ENCODE measurements at places on chromosomes 5 and 9.

DNA sequence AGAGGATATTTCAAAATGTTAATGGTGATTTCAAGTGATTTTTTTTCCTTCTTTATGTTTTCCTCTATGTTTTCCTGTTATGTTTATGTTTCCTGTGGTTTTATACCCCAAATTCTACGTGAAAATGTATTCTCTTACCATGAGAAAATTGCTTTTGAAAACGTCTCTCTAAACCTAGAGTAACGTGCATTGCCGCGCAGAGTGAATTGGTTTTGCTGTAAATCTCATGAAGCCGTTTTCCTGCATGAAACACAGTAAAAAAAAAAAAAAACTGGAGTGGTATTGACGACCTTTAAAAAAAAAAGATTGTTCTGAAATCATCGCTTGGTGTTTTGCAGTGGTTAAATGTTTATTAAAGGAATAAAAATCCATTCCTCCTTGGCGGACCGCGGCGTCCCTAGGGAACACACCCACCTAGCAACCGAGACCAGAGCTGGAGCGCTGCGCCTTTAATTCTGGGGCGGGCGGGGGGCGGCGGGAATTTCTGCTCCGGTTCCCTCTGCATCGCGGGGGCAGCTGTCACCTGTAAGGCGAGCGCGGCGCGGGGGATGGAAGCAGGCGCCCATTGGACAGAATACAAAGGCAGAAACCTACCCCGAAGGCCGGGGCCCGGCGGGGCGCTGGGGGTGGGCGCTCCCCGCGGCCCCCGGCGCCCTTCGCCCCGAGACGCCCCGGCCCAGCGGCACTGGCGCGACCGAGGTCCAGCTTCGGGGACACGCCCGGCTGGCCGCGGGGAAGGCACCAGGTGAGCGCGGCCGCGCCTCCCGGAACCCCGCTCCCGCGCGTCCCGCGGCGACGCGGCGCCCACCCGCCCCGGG, at the start of gene SOWAHA:
Gene SOWAHA, plus strand, starts transcription at position 522 of the 818 bp plus-strand sequence. CDS start 320 bp downstream, outside the sequence.
- DNase-seq = no peak

GRCh38 chr5:141330299-141331080, at the start of gene PCDHGA1:
Gene PCDHGA1 (plus strand): TSS chr5:141330514.
- peak; percentile 20 for DNase-seq

DNA sequence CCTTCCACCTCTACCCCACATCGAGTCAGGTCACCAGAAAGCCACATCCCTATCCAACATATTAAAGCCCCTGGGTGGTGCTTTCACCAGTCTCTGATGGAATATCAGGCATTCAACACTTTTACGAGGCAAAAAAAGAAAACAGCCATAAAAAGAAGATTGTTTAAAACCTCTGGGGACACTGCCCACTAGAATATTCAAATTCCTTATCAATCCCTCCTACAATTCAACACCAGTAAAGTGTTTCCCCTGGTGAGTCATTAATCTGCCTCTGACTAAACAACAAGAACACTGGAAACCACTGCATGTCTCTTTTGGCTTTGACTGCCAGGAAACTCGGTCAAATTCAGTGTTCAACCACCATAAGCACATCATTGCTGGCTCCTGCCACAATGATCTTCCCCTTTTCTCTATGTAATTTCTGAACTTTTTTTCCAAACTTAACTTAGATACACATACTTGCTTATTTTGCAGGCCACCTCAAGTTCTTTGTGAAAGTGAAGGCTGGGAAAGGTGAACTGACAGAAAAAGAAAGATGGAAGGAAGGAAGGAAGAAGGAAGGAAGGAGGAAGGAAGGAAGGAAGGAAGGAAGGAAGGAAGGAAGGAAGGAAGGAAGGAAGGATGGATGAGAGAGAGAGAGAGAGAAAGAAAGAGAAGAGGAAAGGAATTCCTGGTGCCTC, 105.3 kb downstream of the PAX5 start:
- DNase-seq = no peak

DNA sequence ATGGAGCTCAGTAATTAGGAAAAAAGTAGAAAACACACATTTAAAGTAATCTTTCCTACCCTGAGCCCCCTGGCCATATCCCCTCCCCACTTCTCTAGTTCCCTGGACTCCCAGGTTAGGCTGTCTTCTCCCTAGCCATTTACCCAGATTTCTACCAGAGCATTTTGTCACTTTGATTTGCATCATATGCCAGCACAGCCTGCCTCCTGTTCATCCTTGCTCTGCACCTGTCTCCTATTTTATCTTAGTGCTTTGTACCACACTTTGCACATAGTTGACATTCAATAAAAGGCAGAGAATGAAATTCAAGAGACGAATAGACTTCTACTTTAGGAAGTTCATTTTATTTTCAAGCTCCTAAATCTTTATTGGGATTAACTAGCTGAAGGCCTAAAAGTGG, 344.5 kb downstream of the EBF1 start:
- DNase-seq = no peak

DNA sequence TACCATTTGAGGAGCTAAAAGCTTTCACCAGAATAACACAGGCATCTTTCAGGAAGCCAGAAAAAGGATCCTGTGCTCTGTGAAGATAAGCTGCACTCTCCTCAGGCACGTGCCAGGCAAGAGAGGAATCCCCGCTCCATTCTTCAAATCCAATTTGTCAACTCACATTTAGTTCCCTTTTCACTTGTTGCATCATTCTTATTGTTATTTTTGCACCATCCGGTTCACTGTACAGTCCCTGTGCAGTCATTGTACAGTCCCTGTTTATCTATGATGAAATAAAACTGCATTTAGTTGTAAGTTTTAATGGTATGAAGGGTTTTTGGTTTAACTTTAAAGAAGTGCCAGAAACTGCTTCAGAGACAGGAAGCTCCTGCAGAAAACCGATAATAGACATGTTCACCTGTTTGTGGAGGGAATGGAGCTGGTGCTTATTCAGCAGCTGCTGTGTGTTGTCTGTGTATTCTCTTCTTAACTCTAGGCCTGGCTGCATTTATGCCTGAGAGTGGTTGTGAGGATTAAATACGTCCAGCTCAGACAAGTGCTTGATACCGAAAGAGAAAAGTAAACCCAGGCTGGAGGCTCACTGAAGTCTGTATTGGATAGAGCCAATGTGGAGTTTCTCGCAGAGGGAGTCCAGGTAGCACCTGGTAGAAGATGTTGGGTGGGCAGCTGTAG, 22.4 kb downstream of the IFNW1 start:
- no peak for DNase-seq

DNA sequence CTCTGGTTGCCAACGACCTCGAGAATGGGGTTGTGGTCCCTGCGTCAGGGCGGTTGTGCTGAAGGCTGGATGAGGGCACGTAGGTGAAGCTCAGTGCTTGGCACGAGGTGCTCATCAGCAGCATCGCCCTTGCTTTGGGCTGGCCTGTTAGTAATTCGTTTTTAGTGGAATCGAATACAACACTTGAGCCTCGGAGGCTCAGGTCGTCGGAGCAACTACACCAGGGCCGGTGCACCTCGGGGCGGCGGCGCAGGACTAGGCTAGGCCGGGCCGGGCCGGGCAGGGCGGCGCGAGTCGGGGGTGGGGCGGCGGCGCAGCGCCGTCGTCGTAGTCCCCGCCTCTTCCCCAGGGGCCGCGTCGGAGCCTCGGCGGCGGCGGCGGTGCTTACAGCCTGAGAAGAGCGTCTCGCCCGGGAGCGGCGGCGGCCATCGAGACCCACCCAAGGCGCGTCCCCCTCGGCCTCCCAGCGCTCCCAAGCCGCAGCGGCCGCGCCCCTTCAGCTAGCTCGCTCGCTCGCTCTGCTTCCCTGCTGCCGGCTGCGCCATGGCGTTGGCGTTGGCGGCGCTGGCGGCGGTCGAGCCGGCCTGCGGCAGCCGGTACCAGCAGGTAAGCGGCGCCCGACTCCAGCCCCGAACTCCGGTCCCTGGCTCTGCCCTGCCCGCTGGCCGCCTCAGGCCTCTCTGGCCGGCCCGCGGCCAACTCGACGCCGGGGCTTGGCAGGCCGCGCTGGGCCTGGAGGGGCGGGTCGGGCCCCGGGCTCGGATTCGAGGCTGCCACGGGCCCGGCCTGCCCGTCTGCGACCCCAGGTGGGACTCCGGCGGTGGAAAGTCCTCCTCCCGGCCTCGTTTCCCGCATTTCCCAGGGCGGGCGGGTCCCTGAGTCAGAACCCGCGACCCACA, at the start of gene NDFIP1:
Gene NDFIP1, plus strand, starts transcription at position 348 of the 899 bp plus-strand sequence. Its CDS starts 196 bp downstream, at position 544.
- DNase-seq = peak; percentile 74

- no peak for DNase-seq
These were observed 12.5 kb upstream of the PARP8 start for GRCh38 chr5:50653946-50654345.

GRCh38 chr9:16670791-16671190, 199.7 kb downstream of the BNC2 start:
- no peak for DNase-seq

DNA sequence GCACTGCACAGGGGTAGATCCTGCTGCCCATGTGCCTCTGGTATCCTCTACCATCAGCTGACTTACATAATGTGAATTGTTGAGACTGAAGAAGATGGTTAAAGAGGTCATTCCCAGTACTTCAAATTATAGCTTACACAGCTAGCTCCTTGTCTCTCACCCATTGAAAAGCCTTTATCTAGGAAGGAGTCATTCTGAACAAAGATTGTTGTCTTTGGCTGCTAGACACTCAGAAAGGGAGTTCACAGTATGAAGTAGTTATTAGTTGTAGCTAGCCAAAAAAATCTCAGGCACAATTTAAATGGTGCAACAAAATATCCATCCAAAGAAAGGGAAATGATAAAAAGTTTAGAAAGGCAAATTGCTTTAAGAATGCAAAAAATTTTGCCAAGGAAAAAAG, 102.0 kb upstream of the NREP start:
- DNase-seq = no peak

DNA sequence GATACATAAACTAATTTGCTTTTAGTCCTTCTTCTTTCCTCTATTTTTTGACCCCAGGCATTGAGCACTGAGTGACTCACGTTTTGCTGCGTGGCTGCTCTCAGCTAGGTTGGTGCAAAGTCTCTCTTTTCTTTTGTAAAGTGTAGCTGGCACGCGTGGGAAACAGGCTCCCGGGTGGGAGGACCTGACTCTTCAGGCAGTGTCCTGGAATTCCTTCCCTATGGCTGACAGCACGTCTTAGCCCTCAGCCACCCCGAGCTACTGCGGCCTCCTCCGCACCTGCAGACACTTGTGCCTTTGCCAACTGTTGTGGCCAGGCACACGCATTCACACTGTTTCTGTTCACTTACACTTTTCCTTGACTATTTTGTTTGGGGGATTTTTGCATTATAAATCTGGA, 877 bp upstream of the SCGB3A1 start:
- no peak for DNase-seq

DNA sequence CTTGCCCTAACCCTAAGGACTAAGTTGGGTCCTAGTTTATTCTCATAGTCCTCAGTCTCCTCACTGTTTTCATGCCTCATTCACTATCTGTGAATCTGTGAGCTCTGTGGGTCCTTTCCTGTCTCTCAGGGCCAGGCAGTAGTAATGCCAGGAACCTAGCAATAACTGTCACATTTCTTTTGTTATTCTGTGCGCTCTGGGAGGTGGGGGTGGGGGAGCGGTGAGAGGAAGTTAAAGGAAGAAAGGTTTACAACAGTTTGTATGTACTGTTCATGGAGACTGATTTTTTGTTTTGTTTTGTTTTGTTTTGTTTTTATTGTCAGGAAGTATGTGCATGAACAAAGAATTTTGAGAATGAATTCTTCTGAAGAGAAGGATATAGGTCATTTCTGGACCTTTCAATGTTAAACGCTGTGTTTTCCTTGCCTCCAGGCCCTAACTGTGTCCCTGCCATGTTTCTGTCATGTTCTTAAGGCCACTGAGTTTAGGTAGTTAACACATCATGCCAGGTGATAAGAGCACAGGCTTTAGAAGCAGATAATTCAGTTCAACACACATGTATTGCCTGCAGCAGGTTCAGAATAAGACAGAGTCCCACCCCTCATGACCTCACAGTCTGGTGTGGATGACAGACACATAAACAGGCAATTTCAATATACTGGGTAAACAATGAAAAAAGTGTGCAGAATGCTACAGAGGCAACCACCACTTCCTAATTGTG, 13.3 kb upstream of the FEM1C start:
- DNase-seq = no peak

DNA sequence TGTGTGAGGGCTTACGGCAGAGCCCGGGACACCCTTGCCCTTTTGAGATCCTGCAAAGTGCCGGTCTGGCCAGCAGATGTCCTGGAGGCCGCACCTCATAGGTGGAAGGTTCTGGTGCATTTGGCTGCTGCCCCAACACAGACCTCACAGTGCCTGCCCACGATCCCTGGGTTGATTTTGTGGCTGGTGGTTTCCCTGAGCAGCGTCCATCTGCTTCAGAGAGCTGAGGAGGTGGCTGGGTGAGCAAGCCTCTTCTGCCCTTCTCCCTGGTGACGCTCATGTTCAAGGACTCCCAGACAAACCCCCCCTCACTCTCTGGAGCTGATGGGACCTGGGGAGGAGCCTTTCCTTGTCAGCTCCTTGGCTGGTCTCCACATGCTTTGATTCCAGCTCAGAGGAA, 18.9 kb downstream of the BNIP1 start:
- DNase-seq = no peak

DNA sequence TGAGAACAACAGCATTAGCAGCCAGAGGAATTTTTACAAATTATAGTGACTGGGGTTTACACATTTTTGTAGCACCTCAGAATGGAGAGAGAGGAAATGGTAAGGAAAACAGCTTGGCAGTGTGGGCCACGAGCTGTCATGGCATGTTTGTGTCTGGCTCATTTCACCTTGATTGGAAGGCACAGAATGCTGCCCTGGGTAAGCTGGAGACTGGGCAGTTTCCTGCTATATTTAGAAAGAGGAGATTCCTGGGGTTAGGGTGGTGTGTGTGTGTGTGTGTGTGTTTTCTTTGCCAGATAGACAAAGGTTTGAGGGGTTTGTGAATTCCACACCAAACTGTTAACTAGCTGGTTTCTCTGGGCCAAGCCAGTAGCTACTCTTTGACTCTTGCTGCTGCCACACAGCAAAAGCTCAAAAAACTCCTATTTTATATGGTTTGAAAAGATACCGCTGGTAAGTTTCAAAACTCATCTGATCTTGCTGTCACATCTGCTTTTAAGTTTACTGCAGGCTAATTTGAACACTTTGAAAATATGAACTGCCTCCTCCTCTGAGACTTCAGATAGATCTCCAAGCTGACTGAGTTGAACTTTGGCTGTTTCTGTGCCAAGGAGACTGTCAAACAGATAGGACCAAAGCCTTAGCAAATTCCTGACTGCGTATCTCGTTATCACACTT, 9.1 kb downstream of the ARHGAP26 start:
- DNase-seq = no peak

GRCh38 chr5:128905568-128906110, 59.6 kb upstream of the SLC27A6 start:
- peak; percentile 4 for DNase-seq

- no peak for DNase-seq
These were observed 17.5 kb upstream of the SEMA4D start for GRCh38 chr9:89515416-89515815.

GRCh38 chr9:109504689-109505088, 6.6 kb upstream of the PTPN3 start:
- no peak for DNase-seq

DNA sequence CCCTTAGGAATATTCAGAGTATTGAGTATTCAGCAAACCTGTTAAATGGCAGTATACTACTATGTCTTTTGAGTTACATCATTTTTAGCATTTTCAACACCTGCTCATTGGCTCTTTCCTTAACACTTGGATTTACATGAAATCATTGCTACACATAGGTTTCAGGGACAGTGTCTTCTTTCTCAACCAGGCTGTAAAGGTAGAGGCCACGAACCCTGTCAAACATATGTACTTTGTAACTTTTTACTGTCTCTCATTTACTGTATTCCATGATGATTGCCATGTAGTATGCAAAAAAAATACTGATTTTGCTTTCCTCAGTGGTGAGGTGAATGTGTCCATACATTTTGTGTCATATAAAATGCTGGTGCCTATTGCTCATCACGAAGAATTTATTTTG, 264.4 kb downstream of the SLCO4C1 start:
- DNase-seq = no peak
